Activated T-cell treated with anti-CD3 and anti-CD28 coated beads, Interleukin-2, amount 50 U/mL, for 48 hours (primary cell): ENCODE measurements at places on chromosomes 1 and 21.

DNA sequence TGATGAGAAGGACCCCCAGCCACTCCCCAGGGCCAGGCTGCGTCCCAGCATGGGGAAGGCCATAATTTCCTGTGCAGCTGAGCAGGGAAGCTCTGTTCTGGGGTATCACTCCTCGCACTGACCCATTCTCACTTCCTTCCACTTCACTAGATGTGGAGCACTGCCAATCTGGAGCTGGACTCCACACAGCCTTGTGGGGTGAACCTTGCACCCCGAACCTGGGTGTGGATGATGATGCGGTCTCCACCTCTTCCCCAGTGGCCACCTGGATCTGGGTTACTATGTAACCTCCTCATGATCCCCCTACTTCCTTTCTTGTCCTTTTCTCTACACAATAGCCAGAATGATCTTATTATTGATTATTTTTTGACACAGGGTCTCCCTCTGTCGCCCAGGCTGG, 36.7 kb downstream of the CTNNBIP1 start:
- DNase-seq: no peak

- no peak for DNase-seq
Observed at GRCh38 chr1:161080441-161081405, 8.6 kb downstream of the NECTIN4 start.

DNA sequence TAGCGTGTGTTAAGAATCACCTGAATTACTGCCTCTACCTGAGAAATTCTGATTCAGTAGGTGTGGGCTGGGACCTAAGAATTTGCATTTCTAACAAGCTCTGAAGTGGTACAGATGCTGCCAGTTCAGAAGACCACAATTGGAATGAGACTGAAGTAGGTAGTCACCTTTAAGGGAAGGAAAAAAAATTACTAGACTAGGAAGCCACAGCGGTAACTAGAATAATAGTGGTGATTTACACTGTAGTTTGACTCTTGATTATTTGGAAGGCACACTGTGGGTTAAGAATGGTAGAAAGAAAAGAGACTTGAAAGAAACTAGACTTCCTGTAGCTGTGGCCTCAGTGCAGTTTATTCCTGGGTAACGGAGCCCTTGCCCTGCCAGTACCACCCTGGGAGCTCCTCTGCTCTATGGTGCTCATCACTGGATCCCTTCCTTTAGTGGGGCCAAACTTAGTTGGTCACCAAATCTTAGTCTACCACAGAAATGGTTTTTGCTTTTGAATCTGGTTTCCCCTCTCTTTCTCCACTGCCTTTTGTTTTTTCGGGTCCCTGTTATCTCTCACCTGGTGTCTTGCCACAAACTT, 43.6 kb downstream of the ARID1A start:
- no peak for DNase-seq

- DNase-seq: peak; percentile 54
Observed at GRCh38 chr1:240611619-240612480, at the start of gene GREM2. TSS of gene GREM2 (minus strand) at chr1:240612155. CDS start at chr1:240493475, 118,680 bp downstream.

DNA sequence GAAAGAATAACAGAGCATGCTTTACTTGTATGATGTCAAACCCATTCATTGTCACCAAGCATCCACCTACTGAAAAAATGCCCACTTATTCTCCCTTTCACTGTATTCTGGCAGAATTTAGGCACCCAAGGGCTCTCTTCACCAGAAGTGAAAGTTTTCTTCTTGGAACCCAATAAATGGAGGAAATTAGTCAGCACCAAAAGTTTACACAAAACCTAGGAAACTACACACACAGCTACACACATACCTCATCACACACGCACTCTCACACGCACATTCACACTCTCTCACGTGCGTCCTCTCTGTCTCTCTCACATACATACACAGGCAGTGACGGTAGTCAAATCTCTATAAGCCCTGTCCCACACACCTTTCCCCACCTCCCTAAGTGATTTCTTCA, 37.6 kb downstream of the MCOLN2 start:
- DNase-seq: peak; percentile 54

DNA sequence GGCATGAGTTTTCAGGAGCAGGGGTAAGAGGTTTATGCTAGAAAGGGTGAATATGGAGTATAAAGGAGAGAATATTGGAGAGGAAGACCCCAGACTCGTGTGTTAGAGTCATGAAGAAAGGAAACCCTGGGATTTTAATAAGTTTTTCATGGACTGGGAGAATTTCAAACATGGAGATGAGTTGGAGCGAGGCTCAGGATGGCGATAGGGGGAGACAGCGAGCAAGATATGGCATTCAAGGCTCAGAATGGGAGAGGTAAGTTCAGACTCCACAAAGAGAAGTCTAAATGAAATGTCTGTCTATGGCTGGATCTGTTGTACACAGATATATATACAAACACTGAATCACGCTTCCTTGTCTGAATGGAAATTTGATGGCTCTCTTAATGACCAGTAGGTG, 92.5 kb downstream of the LRRC40 start:
- no peak for DNase-seq

DNA sequence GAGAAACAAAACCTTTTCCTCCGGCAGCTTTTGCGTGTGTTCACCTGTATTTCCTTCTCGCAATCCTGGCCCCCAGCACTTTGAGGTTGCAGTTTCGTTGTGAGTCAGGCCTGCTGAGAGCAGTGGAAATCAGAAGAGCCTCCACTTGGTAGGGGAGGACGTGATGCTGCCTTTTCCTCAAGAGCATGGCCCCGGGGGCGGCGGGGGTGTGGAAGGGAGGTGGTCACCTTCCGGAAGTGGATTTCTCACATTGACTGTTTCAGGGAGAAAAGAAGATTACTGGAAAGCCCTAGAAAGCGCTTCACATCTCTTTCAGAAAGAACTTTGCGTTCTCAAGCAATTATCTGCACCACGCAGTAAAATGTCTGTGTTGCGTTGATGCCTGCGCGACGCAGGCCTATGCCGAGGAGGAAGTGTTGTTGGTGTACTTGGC, 12.2 kb upstream of the IL10 start:
- peak; percentile 95 for DNase-seq

DNA sequence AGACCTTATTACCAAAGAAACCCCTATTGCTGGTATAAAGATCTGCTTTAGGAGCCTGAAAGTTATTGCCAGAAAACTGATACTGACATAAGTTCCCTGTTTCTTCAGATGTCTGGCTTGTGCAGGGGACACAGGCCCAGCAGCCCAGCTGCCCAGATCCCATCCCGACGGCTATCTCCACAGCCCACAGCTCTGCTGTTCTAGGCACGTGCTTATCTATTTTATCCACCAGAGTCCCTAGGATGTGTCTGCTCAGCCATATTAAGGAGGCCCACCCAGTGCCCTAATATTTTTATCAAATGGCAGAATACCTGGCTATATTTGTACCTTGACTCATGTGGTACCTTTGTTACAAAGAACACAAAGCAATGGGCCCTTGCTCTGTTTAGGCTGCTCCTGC, 58.9 kb downstream of the DDX20 start:
- DNase-seq: no peak

GRCh38 chr1:108704496-108704895, 8.2 kb upstream of the FNDC7 start:
- DNase-seq: no peak

DNA sequence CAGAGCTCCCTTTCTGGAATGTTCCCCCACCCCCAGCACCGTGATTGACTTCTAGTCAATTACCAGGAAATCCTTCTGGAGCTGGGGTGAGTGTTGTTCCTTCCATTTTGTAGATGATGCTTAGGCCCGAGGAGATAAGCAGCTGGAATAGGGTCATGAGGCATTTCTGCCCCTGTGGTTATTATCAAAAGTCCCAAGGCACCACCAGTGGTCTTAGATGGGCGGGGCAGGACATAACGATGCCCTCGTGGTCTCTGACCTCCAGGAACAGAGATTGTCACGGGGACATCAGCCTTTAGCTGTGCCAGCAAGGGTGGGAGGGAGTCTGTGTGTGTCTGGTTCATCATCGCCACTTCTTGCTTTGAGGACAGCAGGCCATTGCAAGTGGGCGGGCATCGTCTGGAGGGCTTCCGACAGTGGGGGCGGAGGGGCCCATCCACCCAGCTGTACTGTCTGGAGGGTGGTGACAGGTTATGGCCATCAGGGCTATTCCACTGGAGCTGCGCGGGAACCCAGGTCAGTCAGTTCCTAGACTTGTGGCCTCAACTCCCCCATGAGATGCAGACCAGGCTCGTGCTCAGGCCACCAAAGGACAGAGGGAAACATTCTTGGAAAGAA, 22.6 kb downstream of the TNFRSF8 start:
- DNase-seq: no peak

DNA sequence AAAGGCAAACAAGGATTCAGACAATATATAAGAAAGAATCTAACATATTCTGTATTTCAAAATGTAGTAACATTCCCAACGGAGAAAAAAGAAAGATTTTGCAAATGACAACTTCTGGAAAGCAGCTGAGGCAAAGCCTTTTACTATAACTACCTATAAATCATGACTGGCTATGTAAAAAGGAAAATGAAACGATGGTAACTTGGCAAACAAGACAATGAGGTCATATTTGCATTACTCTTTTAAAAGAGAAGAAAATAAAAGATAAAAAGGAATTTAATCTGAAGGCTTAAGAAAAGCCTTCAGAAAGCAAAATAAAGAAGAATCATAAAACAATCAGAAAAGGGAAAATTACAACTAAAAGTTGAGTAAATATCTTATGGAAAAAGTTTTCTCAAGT, 25.1 kb upstream of the ASPM start:
- DNase-seq: no peak

DNA sequence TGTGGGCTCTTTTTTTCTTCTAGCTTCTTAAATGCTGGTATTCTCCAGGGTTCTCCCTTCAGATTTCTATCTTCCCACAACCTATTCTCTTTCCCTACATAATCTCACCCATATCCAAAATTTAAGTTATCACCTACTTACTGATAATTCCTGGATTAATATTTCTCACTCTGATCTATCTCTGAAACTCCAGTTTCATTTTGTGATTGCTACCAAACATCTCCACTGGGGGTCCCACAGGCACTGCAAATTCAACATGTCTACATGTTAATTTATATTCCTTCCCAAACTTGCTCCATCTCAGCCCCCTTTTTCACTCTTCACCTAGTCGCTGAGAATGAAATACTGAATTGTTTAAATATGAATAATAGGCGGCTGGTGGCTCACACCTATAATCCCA, 9.9 kb upstream of the C1orf141 start:
- no peak for DNase-seq

- no peak for DNase-seq
Observed at GRCh38 chr1:171185091-171185490, at the start of gene FMO2. TSS of gene FMO2 (plus strand) at chr1:171185300. CDS start at chr1:171185714, 414 bp downstream.

- DNase-seq: no peak
Observed at GRCh38 chr1:21662426-21663247, 6.5 kb downstream of the RAP1GAP start.

DNA sequence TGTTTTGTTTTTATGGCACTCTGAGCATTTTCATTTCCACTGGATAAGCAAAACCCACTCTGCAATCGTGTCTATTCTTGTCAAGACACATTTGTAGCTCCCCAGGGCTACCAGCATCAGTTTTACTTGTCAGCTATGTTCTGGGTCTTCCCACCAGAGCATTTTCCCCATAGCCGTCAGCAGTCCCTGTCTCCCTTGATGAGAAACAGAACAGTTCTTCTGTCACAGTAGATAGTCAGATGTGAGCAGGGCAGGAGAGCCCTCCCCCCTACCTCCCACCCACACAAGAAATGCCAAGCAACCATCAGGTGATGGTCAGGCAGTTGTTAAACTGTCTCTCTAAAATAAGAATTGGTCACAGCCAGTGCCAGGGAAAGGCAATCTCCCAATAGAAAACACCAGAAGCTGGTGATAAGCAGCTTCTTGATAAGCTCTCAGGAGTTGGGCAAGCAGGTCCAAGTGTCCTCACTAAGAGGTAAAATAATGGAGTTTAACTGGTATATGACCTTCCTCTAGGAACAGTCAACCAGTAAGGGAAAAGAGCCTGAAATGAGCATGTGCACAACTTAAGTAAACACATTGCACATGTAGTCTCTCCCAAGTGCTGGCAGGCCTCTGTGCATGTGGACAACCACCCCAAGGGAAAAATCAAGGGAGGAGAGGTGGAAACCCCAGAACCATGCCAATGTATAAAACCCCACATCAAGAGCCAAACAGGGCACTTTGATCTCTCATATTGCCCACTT, 208.2 kb downstream of the S1PR1 start:
- no peak for DNase-seq

GRCh38 chr21:41643246-41643966, 123.4 kb downstream of the RIPK4 start:
- no peak for DNase-seq

DNA sequence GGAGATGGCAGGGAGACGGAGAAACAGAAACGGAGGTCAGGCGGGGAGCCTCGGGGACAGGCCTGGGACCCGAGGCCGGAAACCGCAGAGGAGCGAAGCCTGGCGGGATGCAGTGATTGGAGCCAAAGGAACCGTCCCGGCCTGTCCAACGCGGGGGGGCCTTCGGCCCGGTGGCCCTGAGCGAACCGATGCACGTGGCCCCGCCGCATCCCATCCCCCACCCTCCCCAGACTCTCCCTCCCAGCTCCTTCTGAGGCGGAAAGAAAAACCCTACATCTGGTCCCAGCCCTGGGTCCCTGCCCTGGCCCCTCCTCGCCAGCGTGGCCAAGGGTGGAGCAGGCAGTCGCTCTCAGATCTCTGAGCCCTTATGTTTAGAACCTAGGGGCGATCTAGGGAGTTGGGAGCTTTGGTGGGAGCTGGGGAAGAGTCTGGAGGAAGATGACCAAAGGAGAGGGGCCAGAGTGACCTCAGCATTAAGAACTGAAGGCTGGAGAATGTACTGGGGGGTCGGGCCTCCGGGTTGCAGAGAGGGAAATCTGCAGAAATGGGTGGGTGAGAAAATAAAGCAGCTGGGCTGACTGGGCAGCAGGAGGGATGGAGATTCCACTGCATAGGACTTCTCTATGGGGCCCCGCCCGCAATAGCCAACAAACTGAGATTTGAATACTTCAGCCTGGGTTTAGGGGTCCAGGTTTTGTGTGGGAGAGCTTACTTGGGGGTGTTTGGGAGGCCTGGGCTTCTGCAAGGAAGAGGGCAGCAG, 1.5 kb upstream of the CRABP2 start:
- DNase-seq: no peak

DNA sequence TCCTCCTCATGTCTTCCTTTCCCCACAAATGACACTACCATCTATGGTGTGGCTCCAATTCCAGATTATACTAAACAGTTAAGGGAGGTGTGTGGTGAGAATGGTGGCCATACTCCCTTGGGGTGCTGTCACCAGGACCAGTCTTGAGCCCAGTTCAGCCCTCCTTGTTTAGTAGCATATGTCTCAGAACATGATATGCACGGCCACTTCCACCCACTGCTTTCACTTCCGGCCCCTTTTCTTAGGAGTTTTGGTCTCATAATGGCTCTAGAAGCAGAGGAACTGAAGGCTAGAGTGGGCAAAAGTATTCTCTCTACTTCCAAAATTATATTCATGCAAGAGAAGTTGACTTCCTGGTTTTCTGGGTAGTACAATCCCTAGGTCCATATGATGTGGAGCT, 45.3 kb upstream of the CACNA1E start:
- DNase-seq: no peak

GRCh38 chr1:94411237-94411636, 7.0 kb upstream of the ABCD3 start:
- DNase-seq: no peak
